Left cardiac atrium (tissue), 4 donors: ENCODE measurements at places on chromosomes 3 and 15.
A peak's percentile ranks its signal among the peaks of the same experiment; 100 is the strongest.

GRCh38 chr3:13480340-13481318 is 523 bp downstream of the HDAC11 start:
- DNase-seq: peak; percentile 53

DNA sequence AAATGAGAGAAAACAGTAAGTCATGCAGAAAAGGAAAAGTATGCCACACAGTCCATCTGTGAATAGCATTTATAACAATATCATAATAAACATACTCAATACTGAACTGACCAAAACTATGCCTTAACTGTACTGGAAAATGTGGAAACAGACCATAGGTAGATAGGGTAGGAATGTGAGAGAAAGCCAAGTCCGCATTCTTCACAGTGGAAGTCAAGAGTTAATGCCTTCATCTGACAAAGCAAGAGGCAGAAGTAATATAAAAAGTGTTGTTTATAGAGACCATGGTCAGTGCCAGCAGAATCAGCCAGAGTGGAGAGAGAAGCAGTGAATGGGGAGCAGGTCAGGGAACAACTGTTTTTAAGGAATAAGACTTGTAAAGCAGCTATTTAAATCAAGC is 52.3 kb downstream of the KBTBD12 start:
- DNase-seq: no peak

- DNase-seq: peak; percentile 33
These were observed 455 bp upstream of the ABHD17C start for GRCh38 chr15:80694611-80695098.

DNA sequence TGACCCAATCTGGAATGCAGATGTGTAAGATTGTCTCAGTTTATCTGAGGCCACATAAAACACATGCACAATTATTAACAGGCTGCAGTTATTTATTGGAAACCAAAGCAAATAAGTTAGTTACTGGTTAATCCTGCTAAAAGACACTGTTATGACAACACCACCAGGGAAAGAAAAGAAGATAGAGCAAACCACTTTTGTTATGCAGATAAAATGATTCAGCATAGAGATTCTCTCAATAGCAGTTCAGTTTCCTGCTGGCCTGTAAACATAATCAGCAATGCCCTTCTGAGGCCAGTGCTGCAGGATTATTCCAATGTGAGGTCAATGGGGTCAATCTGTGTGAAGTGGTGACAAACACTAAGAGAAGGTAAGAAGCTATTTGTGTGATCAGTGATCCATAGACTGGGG is 244.4 kb downstream of the ZBTB20 start:
- no peak for DNase-seq

DNA sequence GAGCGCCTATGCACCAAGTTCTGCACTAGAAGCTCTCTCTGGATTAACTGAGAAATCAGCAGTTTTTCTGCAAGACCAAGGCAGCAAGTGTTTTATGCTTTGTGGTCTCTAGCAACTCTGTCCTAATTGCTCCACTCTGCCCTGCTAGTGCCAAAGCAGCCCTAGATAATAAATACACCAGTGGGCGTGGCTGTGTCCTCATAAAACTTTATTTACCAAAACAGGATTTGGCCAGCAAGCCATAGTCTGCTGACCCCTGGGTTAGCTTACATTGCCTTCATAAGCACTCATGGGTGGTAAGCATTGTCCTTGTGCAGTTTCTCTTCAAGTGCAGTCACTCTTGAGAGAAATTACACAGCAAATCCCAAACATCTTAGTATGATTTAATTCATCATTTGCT is 30.7 kb upstream of the SLC24A5 start:
- DNase-seq: no peak

DNA sequence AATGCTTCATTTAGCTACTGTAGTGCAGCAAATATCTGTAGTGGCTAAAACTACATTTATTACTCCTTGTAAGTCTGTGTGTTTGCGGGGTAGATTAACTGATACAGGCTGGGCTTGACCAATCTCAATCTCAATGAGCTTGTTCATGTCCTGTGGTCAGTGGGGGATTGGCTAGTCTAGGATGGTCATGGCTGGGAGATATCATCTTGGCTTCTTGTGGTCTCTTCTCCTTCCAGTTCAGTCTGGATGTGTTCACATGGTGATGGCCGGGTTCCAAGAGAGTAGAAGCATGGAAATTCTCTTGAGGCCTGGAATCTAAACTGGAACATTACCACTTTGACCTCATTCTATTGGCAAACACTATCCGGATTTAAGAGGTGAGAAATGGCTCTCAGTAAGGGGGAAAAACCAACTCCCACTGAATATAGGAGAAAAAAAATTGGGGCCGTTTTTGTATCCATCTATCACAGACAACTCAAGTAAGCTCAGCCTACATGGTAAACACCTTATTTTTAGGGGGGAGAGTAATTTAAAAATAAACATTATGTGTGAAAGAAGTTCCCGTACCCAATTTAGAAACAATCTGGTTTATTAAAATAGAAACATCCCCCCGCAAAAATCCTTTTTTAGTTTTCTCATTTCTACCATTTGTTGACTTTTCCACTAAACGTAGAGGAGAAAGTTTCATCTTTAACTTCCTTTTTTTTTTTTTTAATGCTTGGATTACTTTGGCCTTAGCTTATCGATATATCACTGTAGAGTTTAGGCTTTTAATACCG is 284.9 kb upstream of the TBC1D5 start:
- DNase-seq: peak; percentile 45
